Sciatic nerve (tissue), 2 donors: ENCODE measurements at places on chromosomes 12 and 14. TPM values are rescaled to one million over a fixed set of nuclear protein-coding genes. Genes with fewer than 3 reads are reported as not detected.

- no peak for DNase-seq
Measured at GRCh38 chr14:61148742-61149350, 132.3 kb downstream of the TMEM30B start.

DNA sequence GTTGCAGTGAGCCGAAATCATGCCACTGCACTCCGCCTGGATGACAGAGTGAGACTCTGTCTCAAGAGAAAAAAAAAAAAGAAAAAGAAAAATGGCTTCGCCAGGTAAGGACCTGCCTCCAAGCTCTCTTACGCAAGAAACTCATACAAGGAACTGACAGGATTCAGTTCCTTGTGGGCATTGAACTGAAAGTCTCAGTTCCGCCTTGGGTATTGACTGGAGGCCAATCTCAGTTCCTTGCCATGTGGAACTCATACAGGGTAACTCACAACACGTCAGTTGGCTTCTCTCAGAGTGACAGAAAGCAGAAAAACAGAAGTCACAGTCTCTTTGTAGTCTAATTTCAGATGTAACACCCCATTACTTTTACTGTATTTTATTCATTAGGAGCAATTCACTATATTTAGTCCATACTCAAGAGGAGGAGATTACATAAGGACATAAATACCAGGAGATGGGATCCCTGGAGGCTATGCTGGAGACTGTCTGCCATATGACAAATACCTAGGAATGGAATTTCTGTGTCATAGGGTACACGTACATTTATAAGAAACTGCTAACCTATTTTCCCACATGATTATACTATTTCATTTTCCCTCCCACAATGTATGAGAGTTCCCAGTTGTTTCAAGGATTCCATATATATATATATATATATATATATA, 11.4 kb upstream of the NOPCHAP1 start:
- DNase-seq: no peak

- no peak for DNase-seq
Measured at GRCh38 chr12:19572920-19573558, 133.7 kb downstream of the AEBP2 start.

DNA sequence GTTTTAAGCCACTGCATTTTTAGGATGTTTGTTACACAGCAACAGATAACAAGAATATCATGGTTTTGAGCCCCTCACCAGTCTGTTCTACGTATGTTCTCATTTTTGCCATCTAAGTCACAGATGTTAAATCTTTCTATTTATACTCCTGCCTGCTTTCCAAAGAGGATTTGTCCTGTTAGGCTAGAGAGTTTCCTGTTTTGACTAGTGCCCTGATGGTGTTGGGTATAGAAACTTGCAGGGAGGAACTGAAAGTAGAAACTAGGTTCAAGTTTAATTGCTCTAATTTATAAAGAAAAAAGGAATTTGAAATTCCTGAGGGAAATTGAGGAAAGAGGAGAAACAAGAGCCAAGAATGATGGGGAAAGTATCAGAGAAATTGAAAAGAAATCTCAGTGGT, 74.4 kb upstream of the COCH start:
- DNase-seq: no peak

DNA sequence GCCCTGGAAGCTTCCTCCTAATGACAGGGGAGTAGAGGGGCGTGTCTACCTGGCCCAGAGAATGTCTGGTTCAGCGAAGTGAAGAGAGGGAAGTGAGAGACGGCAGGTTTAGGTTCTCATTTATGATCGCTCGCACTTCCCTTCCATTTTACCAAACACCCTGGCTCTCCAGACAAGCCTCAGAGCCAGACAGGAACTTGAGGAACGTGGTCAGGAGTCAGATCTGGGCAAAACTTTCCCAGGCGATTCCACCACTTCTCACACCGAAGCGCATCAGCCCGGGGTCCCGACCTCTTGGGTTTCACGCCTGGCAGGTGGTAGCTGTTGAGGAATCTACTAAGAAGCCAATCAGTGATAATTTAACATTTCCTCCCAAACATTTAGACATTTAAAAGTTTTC, 21.3 kb downstream of the ACTN1 start:
- no peak for DNase-seq

- no peak for DNase-seq
Measured at GRCh38 chr12:28710882-28711281, 438.2 kb upstream of the FAR2 start.

The SYT1 gene
- total RNA-seq: 9.0 TPM

The GPRC5A gene
- 9.3 TPM for total RNA-seq

The MYO1H gene
- not detected for total RNA-seq

GRCh38 chr12:57454566-57455373, at the start of gene INHBE:
Gene INHBE, plus strand, starts transcription at chr12:57455307. Its CDS starts 230 bp downstream, at chr12:57455537.
- no peak for DNase-seq

DNA sequence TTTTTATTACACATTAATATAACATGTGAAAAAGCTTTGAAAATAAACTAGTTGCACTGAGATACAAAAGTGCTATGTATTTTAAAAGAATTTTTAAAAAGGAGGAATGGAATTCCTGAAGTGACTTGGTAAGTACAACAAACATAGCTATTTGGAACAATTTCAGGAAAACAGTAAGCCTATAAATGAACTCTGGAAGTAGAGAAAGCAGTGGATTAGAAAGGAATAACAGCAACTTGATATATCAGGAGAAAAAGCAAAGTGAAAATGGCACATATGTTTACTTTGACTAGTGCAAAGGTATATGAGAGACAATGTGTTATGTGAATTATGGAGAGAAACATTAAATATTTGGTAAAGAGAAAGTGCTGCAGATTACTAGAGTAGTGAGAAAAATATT, 811.7 kb downstream of the C12orf50 start:
- DNase-seq: no peak

The NUDT14 gene
- 21.7 TPM for total RNA-seq

The SOX5 gene
- total RNA-seq: 43.6 TPM

The CLEC1B gene
- total RNA-seq: not detected

GRCh38 chr12:17388679-17389078, 701.3 kb downstream of the RERGL start:
- DNase-seq: no peak

DNA sequence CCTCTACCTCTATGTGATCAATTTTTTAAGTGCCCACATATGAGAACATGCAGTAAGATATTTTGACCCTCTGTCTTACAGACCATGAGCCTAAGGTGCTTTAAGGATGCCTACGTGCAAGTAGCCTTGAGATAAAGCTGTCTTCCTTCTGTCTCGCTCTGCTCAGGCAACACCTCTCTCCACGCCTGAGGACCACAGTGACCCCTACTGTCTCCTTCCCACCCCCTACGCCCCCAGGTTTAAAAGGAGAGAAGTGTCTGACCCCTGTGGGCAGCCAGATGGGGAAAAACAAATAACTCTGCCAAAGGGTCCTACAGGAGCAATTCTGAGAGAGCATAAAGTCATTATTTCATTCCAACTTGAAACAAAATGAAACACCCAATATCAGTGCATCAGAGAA, 286.4 kb upstream of the TMEM132C start:
- no peak for DNase-seq

DNA sequence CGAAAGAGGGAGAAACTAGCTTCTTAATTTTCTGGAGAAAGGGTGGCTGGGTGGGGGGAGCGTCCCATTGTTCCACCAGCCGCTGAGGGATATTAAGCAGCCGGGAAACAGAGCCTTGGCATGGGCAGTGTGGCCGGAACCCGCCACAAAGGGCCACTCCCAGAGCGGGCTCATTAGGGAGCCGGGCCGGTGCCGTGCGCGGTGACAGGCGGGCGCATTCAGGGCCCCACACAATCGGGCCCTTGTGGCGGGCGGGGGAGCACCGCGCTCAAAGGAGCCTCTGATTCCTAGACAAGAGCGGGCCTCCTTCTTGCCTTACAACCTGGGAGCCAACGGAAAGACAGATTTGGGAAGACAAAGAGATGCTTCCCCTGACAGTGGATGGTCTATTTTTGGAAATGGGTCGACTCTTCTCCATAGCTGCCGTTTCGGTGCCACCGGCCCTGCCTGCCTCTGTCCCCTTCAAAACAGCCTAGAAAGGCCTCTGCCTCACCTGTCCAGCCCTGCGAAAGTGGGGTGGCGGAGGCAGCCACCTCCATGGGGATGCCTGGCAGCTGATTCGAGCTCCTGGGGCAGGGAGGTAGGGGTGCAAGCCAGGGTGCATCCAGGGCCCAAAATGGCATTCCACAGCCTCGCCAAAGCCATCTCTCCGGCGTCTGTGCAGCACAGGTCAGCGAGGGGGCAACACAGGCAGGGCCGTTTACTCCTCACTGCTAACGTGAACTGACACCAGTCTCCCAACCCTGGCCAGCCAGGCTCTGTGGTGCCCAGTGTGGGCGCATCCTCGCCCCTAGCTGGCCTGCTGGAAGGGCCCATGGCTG, 10.9 kb downstream of the CCDC85C start:
- DNase-seq: no peak

GRCh38 chr12:11569716-11570115, 79.8 kb upstream of the ETV6 start:
- no peak for DNase-seq

DNA sequence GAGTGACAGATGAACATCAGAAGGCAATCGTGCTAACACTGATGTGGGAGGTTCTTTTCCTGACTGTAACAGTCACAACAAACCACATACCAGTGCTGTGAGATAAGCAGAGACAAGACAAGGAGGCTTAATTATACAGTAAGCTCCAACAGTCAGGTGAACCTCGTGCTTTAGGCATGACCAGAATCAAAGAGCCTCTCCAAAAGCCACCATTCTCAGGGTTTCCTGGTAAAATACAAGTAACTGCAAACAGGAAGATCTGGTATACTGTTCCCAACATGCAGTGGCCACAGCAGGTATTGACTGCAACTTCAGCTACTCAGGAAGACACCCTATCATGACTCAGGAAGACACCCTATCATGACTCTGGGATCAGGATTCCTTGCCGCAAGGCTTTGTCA, 47.3 kb upstream of the GTF2A1 start:
- DNase-seq: no peak

GRCh38 chr14:104843006-104843405, 22.1 kb upstream of the CEP170B start:
- no peak for DNase-seq

GRCh38 chr14:67411820-67412421, at the start of gene PLEK2:
Gene PLEK2, minus strand, starts transcription at chr14:67412165. Its CDS starts 106 bp downstream, at chr14:67412059.
- DNase-seq: no peak

DNA sequence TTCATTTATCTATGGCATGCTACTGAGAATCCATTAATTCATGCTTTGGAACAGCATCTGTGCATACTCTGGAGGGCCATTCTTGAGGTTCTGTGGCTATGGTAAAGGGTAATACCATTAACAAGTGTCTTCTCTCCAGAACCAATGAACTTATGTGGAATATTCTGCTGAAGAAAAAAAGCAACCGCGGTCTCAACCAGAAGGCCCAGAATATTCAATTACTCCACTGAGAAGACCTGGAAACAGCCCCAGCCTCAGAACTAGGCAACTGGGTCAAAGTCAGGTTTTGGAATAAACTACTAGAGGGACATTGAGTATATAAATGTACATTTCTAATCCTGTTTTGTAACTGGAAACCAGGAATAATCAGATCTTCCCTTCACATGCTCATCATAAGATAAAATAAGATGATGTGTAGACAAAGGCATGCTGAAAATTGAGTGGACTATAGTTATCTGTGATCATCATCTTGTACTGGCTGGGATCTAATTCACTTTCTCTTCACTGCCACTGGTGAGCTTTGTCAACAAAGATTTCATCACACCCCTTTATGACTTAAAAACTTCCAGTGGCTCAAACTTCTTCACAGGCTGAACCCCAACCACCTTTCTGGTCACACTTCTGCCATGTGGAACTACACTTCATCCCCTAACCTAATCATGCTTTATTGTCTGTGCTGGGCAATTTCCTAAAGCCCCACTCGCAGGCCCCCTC, 6.0 kb downstream of the SPTB start:
- no peak for DNase-seq

GRCh38 chr12:105384916-105385535, 54.5 kb downstream of the C12orf75 start:
- no peak for DNase-seq

The KRT77 gene
- not detected for total RNA-seq

The ERP27 gene
- total RNA-seq: 1.0 TPM

The BCL7A gene
- total RNA-seq: 5.8 TPM

GRCh38 chr14:93916498-93916897, 10.6 kb upstream of the FAM181A start:
- no peak for DNase-seq

- no peak for DNase-seq
Measured at GRCh38 chr14:31864937-31865855, 211.9 kb upstream of the ARHGAP5 start.

- no peak for DNase-seq
Measured at GRCh38 chr14:93956514-93957332, 19.6 kb downstream of the ASB2 start.

DNA sequence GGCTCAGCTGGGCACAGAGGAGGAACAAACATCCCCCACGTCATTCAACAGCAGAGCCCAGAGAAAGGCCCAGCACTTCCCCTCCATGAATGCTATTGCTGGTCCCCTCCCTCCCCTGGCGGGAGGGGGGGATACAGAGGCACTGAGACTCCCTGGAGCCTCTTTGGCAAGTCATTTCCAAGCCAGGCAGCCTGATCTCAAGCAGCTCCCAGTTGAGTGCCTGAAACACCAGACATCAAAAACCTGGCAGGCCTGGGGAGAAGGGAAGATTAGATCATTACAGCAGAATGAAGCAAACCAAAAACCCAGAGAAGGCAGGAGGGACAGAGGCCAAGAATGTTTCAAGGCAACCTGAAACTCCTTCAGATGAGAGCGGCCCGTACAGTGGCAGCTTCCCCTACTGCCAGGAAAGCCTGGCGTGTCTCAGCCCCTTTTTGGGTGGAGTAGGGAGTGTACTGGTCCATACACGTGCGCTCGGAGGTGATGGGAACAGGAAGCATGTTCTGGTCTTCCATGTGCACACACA, 92.1 kb downstream of the LRRC74A start:
- peak; percentile 78 for DNase-seq

The PYM1 gene
- 21.8 TPM for total RNA-seq

DNA sequence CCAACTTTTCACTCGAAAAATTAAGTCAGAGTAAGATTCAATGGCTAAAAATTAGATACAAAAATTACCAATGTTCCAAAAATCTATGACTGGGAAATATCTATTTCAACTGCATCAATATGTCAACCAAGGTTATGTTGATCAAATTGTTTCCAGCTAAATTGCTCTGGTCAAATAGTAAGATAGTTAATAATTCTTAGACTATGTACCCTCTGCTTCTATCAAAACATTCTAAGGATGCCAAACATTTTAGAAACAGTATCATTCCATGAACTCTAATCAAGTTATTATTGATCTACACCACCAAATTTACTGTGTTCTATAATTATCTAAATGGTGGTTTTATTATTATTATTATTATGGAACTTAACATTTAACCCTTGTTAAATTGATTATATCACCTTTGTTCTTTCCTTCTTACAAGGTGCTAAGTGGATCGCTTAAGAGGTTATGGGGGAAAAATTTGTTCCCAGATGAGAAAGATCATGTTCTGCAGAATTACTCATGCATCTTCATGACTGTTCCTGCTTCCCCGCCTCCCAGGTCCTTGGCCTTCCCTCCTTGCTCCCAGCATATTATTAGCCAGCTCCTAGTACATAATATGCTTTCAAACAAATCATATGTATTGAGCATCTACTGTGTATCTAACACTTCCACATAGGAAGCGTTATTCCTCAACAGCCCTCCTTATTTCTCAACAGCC, 240.5 kb upstream of the KRR1 start:
- DNase-seq: no peak
